ENCODE measurements at places on chromosomes 13 and 19.

- DNase-seq: peak; percentile 43
Measured at GRCh38 chr13:110683203-110683883, 22.6 kb downstream of the CARS2 start.

GRCh38 chr19:6263735-6264444, 15.9 kb downstream of the MLLT1 start:
- peak; percentile 67 for DNase-seq

DNA sequence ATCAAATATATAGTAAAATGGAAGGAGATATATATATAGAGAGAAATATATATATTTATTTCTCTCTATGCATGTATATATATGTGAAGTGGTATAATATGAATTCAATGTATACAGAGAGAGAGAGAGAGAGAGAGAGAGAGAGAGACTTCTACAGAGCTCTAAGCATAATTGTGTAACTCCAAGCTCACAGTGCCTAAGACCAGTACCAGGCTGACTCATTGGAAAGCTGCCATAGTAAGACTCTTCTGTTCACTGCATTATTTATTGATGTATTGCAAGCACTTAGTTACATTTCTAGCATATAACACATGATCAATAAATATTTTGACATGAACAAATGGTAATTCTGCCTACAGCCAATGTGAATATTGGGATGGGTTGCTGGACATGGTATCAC, 1734.7 kb downstream of the SLITRK1 start:
- DNase-seq: peak; percentile 10

GRCh38 chr13:94218951-94219350, 260.5 kb downstream of the DCT start:
- DNase-seq: no peak

DNA sequence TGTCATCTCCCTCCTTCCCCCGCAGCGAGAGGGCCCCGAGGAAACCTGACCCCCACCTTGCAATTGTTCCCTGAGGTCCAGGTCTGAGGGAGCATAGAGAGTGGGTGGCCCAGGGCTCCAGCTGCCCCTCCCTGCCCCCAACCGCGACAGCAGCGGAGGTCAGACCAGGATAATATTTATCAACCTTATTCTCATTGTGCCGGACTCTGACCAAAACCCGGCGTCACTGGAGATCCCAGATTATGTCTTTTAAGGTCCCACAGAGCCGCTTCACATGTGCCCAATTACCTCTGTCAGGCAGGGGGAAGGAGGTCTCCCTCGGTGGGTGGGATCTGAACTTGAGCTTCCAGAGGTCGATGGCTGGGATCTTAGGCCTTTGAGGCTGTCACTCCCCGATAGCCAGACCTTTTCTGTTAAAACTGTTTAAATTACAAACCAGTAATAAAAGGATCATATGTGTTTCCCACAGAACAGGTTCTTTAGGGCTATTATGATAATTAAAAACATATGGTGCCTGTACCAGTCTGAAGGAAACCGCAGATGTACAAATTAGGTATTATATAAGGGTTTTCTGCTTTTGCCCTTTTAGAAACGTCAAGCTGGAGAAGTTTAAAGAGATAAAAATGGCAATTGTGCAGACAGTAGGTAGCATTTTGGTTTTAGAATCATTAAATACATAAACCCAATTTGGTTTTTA, 195.5 kb downstream of the ZNF536 start:
- DNase-seq: no peak

DNA sequence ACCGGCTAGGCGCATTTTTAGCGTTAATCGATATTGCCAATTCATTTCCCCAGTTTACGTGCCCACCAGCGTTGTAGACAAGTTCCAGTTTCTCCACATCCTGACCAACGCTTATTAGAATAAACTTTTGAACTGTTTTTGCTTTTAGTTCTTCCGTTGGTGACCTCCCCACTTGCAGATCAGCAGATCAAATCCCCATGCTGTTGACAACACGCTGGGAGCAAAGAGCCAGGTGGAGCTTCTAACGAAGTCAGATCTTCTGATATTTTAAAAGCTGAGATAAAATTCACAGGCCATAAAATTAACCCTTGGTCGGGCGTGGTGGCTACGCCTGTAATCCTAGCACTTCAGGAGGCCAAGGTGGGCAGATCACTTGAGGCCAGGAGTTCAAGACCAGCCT, 21.2 kb downstream of the RCN3 start:
- DNase-seq: no peak

DNA sequence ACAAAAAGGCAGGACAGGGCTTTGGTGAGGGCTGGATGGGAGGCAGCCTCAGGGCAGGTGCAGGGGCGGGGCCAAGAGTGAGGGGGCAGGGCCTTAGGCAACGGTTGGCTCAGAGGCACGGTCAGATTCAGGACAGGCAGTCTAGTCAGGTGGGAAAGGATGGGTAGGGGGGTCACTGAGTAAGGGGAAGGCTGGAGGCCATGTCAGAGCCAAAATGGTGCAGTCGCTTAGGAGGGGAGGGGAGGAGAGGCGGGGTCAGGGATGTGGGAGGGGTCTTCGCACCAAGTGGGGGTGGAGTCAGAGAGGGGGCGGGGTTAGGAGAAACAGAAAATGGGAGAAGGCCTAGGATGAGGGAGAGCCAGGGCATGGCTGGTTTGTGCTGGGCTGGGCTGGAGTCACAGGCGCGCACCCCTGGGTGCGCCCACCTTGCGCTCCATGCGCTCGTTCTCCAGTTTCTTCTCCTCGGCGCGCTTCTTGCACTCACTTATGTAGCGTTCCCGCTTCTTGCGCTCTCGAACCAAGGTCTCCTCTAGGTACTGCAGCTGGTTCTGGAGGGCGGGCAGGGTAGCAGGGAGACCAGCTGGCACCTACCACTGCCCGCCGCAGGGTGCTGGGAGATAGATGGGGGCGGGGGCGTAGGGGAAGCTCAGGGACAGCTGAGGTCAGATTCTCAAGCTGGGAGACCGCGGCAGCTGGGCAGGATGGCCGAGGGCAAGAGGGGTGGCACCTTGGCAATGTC, 6.8 kb upstream of the RGL3 start:
- no peak for DNase-seq

DNA sequence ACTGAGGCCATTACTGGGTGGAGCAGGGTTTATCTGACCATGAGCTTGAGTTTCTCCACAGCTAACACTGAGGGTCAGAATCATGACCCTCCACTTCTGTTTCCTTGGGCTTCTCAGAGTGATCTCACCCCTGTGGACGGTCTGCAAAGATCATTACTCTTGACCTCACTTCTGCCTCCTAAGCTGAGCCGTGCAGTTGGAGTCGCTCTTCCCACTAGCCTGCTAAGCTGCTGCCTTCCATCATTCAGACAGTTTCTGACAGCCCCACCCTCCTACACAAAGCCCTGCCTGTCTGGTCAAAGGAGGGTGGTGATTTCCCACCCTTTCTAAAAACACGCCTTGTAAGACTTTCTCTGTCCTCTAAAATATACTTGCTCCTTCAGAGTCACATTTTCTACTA, 9.3 kb upstream of the FRY start:
- no peak for DNase-seq

- peak; percentile 73 for DNase-seq
Measured at GRCh38 chr19:13597640-13598039, 91.4 kb upstream of the CACNA1A start.

DNA sequence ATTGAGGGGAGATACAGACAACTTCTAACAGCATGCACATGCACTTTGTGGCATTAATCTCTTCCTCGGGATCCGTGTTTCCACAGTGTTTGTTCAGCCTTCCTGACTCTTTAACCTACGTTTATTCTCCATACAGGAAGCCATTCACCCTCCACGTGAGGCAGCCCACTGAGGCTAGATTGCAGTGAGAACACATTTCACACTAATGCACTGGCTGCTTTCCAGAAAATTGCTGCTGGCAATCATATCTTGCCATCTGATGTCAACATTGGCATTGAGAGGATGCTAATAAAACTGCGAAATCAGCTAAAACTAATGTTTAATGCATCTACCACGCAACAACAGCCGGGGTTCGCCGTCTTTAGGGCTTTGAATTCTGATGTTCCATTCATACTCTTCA, 30.0 kb downstream of the DCLK1 start:
- no peak for DNase-seq

GRCh38 chr19:1396019-1396767, 5.1 kb downstream of the GAMT start:
- DNase-seq: no peak

GRCh38 chr19:46206176-46206575, 23.4 kb upstream of the IGFL1 start:
- no peak for DNase-seq

DNA sequence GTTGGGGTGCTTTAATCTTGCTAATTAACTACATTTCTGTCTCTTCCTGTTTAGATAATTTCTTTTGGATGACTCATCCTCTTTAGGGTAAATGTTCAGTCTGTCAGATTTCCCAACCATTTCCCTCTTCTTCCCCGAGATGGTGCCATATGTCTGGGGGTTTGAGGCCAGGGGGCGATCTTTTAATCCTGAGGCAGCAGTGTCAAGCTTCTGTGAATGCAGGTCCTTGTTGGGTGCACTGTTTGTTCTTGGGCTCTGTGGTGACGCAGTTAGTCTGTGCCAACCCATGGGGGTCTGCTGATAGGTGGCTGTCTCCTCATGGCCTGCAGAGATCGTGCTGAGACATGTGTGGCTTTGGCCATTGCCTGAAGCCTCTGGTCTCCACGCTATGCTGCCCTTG, 420.4 kb downstream of the NDFIP2 start:
- peak; percentile 59 for DNase-seq

- no peak for DNase-seq
Measured at GRCh38 chr13:27712421-27712820, 79.9 kb upstream of the GSX1 start.

- no peak for DNase-seq
Measured at GRCh38 chr13:36875431-36875830, 44.6 kb downstream of the SMAD9 start.

GRCh38 chr13:112241288-112241687, 134.9 kb upstream of the SPACA7 start:
- DNase-seq: no peak

- no peak for DNase-seq
Measured at GRCh38 chr19:30564551-30565011, 192.4 kb downstream of the ZNF536 start.
